ENCODE measurements at places on chromosomes 3 and 15.

DNA sequence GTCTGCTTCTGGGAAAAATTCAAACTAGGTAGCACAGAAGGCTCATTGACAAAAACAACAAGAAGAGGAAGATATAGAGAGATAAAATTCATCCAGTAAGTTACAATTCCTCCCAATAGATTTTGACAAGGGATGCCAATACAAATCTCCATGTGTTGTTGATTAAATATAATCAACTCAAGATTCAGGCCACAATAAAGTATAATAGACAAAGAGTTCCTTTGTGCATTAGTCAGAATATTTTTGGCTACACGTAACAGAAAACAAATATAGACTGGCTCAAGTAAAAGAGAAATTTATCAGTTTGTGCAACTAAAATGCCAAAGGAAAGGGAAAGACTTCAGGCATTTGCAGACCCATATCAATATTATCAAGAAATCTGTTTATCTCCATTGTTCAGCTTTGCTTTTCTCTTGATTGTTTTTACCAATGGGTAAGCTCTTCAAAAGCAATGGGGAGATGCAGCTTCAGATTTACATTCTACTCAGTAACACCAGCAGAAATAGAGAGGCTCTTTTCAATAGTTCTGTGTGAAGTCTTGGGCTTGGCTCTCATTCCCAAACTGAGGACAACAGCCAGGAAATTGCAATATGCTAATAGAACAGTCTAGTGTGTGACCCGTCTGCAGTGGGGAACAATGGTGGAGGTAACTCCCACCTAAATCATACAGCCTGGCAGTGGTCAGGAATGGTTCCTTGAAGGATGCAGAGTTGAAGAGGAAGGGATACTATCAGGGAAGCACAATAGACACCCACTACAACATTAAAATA is 77.6 kb upstream of the PROK2 start:
- DNase-seq: no peak

DNA sequence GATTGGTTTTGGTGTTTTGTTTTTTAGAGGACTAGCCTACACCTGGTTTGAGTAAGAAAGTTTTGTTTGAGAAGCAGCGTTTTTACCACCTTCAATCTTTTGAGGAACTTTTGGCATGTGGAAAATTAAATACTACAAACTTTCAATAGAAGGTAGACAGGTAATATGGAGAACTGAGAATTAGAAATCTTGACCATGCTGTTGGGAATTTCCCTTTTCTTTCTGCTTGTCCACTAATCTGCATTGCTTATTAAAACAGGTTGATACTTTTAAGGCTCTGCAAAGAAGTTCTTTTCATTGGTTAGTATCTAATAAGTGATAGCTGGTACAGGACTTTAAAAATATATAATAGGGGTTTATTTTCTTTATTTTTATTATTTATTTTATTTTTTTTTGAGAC is 31.9 kb downstream of the UBE2E1 start:
- DNase-seq: no peak

DNA sequence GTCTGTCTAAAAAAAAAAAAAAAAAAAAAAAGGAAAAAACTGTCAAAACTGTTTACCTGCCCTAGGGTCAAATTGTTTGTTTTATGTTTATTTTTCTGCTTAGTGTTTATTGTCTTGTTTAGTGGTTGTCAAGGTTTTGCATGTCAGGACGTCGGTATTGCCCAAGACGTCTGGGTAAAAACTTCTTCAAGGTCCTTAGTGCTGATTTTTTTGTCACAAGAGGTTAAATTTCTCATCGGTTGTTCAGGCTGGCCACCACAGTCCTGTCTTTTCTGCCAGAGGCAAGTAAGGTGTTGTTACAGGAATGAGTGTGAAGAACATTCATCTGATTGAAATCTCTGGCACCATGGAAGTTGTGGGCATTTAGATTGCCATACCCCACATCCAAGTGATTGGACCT is 7.0 kb downstream of the DET1 start:
- DNase-seq: no peak

- no peak for DNase-seq
These were observed 87.7 kb downstream of the TGFBR2 start for GRCh38 chr3:30694148-30694547.

- DNase-seq: no peak
These were observed 29.4 kb downstream of the NR2F2 start for GRCh38 chr15:96359616-96360521.
